Uterus (tissue), 4 donors: ENCODE measurements at places on chromosomes 13 and 19. TPM values are rescaled to one million over a fixed set of nuclear protein-coding genes. Genes with fewer than 3 reads are reported as not detected.

DNA sequence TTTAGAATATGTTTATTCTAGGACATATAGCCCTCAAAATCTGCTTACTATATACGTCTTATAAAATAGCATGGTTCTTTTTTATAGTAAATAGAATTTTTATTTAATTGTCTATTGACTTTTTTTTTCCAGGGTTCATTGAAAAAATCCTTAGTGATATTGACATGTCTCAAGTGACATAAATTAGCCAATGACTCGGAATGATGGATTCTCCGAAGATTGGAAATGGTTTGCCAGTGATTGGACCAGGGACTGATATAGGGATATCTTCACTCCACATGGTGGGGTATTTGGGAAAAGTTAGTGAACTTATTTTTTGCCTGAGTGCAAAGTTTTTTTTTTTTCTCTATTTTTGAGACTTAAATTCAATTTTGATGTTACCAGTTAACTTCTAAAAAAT, 3.2 kb downstream of the USPL1 start:
- DNase-seq: no peak

DNA sequence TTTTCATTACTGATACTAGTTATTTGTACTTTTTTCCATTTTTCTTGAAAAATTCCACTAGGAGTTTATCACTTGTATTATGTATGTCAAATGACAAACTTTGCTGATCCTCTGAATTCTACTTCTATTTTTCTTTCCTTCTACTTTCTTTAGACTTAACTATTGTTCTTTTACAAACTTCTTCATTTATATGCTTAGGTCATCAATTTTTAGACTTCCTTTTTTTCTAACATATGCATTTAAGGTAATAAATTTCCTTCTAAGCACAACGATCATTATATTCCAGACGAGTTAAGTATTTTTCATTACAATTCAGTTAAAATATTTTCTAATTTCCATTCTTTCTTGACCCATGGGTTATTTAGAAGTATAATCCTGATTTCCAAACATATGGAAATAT, 240.8 kb downstream of the NHLRC3 start:
- no peak for DNase-seq

The ELSPBP1 gene
- total RNA-seq: not detected

The CEACAM4 gene
- not detected for total RNA-seq

The ZNF738 gene
- total RNA-seq: 5.8 TPM
